Calu3 (cell line): ENCODE measurements at places on chromosomes 3 and 15. TPM values are rescaled to one million over a fixed set of nuclear protein-coding genes. Genes with fewer than 3 reads are reported as not detected.
A peak's percentile ranks its signal among the peaks of the same experiment; 100 is the strongest.

DNA sequence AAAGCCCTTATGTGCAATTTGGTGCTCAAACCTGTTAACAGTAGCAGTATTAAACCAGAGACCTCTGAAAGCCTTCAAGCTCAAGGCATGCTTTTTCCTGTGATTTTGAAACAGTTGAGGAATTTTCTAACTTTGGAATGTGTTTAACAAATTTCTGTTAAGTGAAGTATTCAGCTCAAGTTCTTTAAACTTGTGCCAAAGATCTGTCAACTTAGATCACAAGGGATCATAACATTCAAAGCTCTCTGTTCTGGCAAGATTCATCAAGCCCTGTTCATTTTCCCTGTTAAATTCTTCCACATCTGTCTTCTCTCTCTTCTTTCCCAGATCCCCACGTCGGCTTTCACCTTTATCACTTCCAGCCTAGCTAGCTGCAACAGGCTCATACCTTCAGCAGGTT lies 28.8 kb upstream of the RYK start:
- no peak for DNase-seq

GRCh38 chr15:59701880-59702279 lies 12.8 kb upstream of the BNIP2 start:
- DNase-seq: no peak

- no peak for DNase-seq
Observed at GRCh38 chr3:146249921-146250320, 984 bp downstream of the PLSCR4 start.

- DNase-seq: no peak
Observed at GRCh38 chr3:8492744-8493511, 8.7 kb upstream of the LMCD1 start.

FOXL2 gene
- 0.42 and 0.86 TPM in 2 replicates for total RNA-seq

DNA sequence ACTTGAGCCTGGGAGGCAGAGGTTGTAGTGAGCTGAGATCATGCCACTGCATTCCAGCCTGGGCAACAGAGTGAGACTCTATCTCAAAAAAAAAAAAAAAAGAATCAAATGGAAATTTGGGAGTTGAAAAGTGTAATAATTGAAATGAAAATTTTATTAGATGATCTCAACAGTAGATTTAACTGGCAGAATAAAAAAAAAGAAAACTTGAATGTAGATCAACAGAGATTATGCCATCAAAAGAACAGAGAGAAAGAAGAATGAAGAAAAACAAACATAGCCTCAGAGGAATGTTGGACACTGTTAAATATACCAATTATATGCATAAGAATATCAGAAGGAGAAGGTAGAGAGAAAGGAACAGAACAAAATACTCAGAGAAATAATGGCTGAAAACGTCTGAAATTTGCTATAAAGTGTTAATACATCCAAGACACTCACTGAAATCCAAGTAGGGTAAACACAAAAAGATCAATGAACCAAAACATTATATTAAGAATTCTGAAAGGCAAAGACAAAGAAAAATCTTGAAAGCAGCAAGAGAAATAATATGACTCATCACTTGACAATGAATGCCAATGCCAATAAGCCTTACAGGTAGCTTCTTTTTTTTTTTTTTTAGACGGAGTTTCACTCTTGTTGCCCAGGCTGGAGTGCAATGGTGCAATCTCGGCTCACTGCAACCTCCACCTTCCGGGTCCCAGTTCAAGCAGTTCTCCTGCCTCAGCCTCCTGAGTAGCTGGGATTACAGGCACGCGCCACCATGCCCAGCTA lies 14.6 kb upstream of the ELP6 start:
- DNase-seq: peak; percentile 18

TRIM71 gene
- total RNA-seq: not detected in 2 replicates

DNA sequence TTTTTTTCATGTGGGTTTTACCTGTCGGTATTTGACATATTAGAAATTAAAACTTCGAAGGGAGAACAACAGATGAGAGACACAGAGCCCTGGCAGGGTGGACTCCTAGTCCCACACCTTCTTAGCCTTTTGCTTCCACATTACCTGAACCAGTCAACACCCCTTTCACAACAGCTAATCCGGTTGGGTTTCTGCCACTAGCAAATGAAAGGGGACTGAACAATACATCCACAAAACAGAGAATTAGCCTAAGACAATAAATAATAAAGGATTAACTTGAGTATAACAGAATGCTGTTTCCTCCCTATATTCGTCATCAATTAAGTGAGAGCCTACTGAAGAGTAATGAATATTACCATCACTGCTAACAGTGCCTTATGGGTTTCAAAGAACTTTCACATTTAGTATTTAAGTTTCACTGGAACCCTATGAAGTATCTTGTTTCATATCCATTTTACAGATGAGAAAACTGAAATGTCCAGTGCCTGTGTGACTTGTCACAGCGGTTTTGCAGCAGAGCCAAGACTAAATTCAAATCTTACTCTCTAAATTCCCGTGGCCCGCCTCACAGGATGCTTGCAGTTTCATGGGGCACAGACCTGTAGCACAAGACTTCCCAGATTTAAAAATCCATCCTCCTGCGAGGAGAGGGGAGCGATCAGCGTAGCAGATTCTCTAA lies 1.0 kb upstream of the RAB8B start:
- no peak for DNase-seq

HOMER2 gene
- total RNA-seq: 32.2 and 49.4 TPM in 2 replicates

SATB1 gene
- 16.6 and 16.8 TPM in 2 replicates for total RNA-seq

GRCh38 chr3:129576514-129577352 lies 29.7 kb downstream of the PLXND1 start:
- no peak for DNase-seq

GRCh38 chr3:110869736-110870135 lies 201.9 kb upstream of the NECTIN3 start:
- DNase-seq: no peak

- no peak for DNase-seq
Observed at GRCh38 chr15:78006567-78007205, 70.8 kb downstream of the TBC1D2B start.

TF gene
- total RNA-seq: 1.1 TPM in 2 replicates

PIF1 gene
- total RNA-seq: 33.9 and 51.5 TPM in 2 replicates

CPLX3 gene
- total RNA-seq: 0.21 and 0.29 TPM in 2 replicates

PTPN9 gene
- 30.8 and 31.1 TPM in 2 replicates for total RNA-seq

- DNase-seq: no peak
Observed at GRCh38 chr15:60526127-60526616, 47.2 kb upstream of the ICE2 start.

- DNase-seq: peak; percentile 72
Observed at GRCh38 chr3:197555281-197556261, at the start of gene BDH1. BDH1 (minus strand) TSS chr3:197555968; CDS start chr3:197546443, 9,525 bp downstream.

GRCh38 chr15:70762469-70763119 lies 764 bp downstream of the UACA start:
- DNase-seq: peak; percentile 59

HYAL1 gene
- 1.3 and 1.5 TPM in 2 replicates for total RNA-seq

SERINC4 gene
- 0.33 TPM in 1 of 2 replicates, not detected in the other for total RNA-seq

- DNase-seq: no peak
Observed at GRCh38 chr3:61531528-61531927, 29.8 kb upstream of the PTPRG start.

- no peak for DNase-seq
Observed at GRCh38 chr3:89252016-89252415, 144.6 kb downstream of the EPHA3 start.

RPL29 gene
- 747 and 782 TPM in 2 replicates for total RNA-seq

HTR3E gene
- total RNA-seq: not detected in 2 replicates

GRCh38 chr3:112776000-112776399 lies 70.7 kb downstream of the CD200R1L start:
- DNase-seq: no peak

- no peak for DNase-seq
Observed at GRCh38 chr3:190575437-190576185, 61.7 kb downstream of the IL1RAP start.

CCR3 gene
- 0.17 TPM in 1 of 2 replicates, not detected in the other for total RNA-seq

DNA sequence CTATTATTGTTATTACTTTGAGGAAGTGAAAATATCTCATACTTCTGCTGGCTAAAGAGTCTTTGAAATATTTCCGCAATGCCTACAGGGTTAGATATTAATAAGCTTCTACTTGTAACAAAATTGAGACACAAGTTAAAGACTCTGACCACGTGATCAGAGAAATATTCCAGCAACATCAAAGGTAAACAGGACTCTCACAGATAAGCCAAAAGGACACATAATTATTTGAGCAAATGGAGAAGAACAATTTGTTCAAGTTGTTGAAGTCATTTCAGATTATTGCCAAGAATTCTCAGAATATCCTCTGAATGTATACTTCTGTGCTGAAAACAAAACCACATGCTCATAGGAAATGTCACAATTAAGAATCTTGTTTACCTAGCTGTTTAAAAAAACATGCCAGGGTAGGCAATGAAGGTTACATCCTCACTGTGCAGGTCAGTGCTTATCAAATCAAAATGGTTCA lies 225.8 kb upstream of the ALCAM start:
- DNase-seq: no peak

B3GNT5 gene
- total RNA-seq: 42.9 and 43.6 TPM in 2 replicates

- no peak for DNase-seq
Observed at GRCh38 chr15:75064846-75065245, 41.5 kb downstream of the PPCDC start.

GRCh38 chr3:42694366-42694765 lies 8.2 kb downstream of the HHATL start:
- DNase-seq: no peak

DNA sequence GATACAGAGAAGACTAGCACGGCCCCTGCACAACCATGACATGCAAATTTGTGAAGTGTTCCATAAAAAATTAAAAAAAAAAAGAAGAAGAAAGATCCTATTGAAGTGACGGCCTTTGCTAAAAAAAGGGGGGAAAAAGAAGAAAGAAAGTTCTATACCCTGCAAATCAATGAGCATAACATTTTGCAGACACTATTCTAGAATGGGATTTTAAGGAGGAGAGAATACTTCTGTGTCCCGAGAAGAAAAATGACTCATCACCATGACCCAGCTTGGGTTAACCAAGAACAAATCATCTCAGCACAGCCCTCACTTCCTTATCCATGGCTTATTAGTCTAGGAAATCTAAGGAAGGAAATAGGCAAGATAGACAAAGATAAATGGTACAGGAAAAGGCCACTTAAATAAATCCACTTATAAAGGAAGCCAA lies 7.4 kb upstream of the SH3BP5 start:
- DNase-seq: no peak

DNA sequence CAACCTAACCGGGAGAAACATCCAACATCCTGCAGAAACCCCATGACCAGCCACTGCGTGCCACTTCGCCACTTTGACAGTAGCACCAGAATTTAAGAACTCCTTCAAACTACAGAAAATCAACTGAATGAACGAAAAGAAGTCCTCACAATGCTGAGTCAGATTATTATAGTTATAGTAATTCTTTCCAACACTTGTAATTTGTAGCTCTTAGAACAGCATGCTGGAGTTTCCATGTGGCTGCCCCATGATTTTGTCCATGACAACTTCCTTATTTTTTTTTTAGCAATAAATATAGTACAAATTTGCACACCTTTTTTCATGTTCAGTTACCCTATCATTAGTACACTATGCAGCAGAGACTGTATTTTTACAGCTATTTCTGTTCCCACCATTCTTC lies 26.1 kb upstream of the SSR3 start:
- DNase-seq: no peak

GRCh38 chr15:51199541-51199940 lies 104.8 kb upstream of the TNFAIP8L3 start:
- DNase-seq: no peak

DNA sequence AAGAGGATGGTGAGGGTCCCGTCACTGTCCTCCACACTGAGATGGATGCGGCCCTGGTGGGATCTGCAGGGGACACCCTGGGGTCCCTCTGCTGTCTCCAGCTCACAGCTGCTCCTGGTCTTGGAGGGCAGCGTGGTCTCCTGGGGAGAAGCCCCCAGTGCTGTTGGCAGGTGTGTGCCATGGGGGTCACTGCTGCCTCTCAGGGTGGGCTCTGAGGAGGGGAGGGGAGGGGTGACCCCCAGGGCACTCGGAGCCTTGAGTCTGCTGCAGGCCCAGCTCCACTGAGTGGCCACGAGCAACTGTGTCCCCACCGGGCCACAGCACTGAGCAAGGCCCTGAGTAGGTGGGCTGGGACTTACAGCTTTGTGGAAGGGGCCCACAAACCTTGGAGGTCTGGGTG lies 34.7 kb downstream of the KLHL25 start:
- DNase-seq: no peak

DNA sequence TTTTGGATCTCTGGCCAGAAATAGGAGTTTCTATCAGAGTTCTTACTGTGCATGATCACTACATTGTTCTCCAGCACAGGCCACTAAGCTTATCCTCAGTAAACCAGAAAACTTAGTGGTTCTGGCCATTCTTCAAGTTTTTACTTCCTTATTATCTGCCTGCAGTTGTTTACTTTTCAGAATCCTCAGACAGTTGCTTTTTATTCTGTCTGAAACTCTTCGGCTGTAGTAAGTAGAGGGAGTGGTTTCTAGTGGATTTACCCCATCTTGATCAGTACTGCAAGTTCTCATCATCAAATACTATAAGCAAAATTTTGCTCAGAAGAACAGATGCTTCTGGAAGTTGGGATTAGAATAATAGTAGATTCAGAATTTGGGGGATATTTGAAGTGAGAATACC lies 193.0 kb upstream of the RARB start:
- DNase-seq: no peak

HDAC11 gene
- 11.8 and 16.5 TPM in 2 replicates for total RNA-seq

ADIPOQ gene
- not detected in 2 replicates for total RNA-seq

ZNF502 gene
- 0.99 and 1.8 TPM in 2 replicates for total RNA-seq

SNTN gene
- total RNA-seq: 0.29 TPM in 1 of 2 replicates, not detected in the other

GRCh38 chr3:37024092-37024491 lies 30.8 kb downstream of the MLH1 start:
- DNase-seq: no peak

GNAT1 gene
- total RNA-seq: not detected in 2 replicates

DNA sequence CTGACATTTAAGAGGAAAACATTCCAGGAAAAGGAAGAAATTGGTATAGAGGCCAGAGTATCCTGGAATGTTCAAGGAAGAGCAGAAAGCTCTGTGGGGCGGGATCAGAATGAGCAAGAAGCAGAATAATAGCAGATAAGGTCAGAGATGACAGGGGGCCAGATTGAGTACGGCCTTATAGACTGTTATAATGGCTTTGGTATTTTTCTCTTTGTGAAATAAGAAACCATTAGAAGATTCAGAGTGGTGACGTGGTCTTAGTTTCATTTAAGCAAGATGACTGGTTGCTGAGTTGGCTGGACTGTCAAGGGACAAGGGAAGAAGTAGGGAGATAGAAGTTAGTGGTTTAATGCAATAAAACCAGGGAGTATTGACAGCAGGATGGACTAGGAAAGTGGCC lies 218.3 kb upstream of the SOX2 start:
- DNase-seq: no peak

- no peak for DNase-seq
Observed at GRCh38 chr3:56858331-56858730, 56.6 kb upstream of the ARHGEF3 start.

ERICH6 gene
- total RNA-seq: 0.29 TPM in 1 of 2 replicates, not detected in the other

SLC15A2 gene
- total RNA-seq: 4.6 and 10.7 TPM in 2 replicates

GRCh38 chr3:46719735-46720271 lies 2.1 kb upstream of the PRSS50 start:
- no peak for DNase-seq

DNA sequence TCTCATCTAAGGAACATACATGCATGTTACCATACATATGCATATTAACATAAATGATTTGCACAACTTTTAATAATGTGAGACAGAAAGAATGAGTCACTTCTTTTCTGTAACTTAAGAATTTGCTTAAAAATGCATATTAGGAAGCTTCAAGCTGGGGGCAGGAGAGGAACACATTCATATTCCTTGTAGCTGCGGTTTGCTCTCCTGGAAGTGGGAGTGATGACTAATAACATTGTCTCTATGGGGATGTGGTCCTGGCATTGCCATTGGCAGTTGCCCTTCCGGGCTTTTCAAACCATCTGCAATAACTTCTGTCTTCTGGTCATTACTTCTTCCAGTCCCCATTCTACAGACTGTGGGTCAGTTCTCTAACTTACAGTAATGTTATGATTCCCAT lies 15.6 kb downstream of the CHST2 start:
- peak; percentile 59 for DNase-seq
